Fibroblast of skin of left quadriceps (primary cell): ENCODE measurements at places on chromosomes 11 and 22.

DNA sequence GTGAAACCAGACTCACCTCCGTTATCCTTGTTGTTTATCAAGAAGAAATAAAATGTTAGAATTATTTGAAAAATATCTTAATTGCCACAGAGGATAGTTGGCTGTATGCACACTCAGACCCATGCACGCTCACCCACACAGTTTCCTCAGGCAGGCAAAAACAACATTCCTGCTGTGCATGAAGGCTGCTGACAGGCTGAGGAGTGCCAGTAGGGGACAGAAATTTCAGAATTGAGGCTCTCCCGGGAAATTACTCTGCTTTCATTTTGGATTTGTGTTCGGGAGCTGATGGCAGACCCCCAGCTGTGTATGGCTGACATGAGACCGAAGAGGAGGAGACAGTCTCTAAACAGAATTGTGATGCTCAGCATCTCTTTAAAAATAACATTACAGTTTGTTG, 87.5 kb downstream of the AMOTL1 start:
- no peak for DNase-seq

DNA sequence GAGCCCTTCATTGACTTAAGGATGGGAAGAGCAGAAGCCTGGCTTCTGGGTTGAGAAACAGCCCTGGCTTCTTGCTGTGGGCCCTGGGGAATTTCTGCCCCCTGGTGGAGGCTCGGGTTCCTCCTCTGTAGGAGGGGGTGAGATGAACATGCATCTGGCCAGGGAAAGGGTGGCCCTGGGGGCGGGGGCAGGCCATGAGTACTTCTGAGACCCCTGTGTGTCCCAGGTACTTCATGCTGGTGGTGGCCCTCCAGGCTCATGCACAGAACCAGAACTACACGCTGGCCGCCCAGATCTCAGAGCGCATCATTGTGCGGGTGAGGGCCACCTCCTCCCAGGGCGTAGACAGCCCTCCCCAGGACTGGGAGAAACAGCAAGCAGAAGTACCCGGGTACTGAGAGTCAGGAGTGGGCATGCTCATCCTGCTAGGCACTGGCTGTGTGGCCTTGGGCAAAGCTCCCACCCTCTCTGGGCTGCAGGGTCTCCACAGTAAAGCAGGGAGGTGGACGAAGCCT, 15.8 kb downstream of the TMEM258 start:
- DNase-seq, result no peak

- DNase-seq, result no peak
These were observed 18.3 kb downstream of the MYO18B start for GRCh38 chr22:25760294-25760693.

DNA sequence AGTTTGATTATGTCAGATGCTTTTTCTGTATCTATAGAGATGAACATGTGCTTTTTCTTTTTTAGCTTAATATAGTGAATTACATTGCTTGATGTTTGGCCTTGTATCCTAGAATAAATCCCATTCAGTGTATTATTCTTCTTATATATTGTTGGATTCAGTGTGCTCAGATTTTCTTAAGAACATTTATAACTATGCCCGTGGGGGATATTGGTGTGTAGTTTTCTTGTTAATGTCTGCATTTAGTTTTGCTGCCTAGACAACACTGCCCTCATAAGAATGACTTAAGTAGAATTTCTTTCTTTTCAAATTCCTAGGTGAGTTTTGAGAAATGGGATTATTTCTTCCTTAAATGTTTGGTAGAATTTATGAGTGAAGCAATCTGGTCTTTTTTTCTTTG, 98.5 kb downstream of the TMEM135 start:
- no peak for DNase-seq

- DNase-seq, result no peak
These were observed 543 bp upstream of the AP2A2 start for GRCh38 chr11:925158-925495.

DNA sequence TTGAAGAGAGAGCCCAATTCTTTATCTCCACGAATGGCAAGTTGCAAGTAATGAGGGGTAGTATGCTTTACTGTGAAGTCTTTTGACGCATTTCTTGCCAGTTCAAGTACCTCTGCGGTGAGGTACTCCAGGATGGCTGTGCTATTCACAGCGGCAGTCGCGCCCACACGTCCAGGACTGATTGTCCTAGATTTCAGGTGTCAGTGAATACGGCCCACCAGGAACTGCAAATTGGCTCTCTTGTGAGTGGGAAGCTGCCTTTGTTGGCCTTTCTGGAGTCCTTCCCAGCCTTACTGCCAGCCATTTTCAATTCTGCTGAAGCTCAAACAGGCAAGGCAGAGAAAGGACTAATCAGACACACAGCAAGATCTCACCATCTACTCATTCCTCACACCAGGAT, 8.5 kb downstream of the PPFIA1 start:
- DNase-seq, result no peak

- peak; percentile 99 for DNase-seq
These were observed 79.2 kb upstream of the GRIK4 start for GRCh38 chr11:120432056-120433018.
